ENCODE measurements at places on chromosomes 12 and 14. TPM values are rescaled to one million over a fixed set of nuclear protein-coding genes. Genes with fewer than 3 reads are reported as not detected.
A peak's percentile ranks its signal among the peaks of the same experiment; 100 is the strongest.

GRCh38 chr12:89311703-89312293, 40.5 kb downstream of the DUSP6 start:
- DNase-seq: no peak

GRCh38 chr14:90024910-90025309, 36.9 kb upstream of the KCNK13 start:
- DNase-seq: no peak

- no peak for DNase-seq
These were observed 30.5 kb downstream of the PUS7L start for GRCh38 chr12:43728117-43728516.

BDKRB2 gene
- not detected for polyA plus RNA-seq

DNA sequence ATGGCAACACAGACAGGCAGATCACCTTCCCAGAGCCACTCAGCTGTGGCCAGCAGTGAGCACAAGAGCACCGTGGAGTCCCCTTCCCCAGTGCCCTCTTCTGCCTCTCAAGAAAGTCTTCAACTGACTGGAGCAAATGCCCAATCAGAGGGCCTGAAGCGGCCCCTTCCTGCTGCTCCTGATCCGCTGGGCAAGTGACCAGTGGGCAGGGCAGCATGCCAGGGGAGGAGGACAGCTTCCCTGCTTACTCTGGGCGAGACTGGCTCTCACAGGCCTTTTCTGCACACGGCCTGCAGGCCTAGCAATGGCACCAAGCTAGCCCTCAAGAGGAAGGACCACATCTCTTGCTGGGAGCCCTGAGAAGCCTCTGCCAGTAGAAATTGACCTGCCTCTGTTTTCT, 890 bp downstream of the KRT71 start:
- DNase-seq: no peak

SLC6A13 gene
- polyA plus RNA-seq: not detected

- DNase-seq: no peak
These were observed 26.6 kb downstream of the ASCL4 start for GRCh38 chr12:107801150-107801549.

AMDHD1 gene
- not detected for polyA plus RNA-seq

DNA sequence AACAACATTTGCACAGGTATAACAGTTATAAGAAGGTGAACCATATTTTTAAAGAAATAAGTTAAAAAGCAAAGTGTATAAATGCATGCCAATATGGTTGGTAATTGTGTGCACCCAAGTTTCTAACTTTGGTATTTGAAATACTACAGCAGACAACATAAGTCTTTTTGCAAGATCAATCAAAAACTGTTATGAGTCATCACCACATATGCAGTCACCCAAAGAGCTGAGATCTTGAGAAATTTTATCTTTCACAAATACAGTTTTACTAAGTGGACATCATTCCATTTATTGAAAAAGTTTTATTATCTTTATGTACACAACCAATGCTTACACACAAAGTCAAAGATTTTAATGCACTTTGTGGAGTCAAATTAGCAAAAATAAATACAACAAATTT, 7.0 kb upstream of the ACSS3 start:
- no peak for DNase-seq

ADAM21 gene
- polyA plus RNA-seq: not detected

- DNase-seq: peak; percentile 43
These were observed 39.1 kb upstream of the PNMA1 start for GRCh38 chr14:73753124-73753886.

GRCh38 chr12:1122786-1123185, 131.8 kb downstream of the ERC1 start:
- peak; percentile 75 for DNase-seq

DNA sequence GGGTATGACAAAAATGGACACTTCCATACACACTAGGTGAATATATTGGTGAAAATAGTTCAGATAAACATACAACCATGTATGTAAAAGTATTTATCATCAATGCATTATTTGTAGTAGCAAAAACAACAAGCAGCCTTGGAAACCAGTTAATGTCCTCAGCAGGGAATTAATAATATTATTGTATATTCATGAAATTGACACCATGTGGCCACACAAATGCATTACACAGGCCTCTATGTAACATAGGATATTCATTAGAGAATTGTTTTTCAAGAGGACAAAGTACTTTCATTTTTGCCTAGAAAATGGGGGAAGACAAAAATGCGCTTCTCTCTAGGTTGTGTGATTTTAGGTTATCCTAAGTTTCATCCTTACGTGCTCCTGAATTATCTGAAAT, 24.3 kb downstream of the SPRING1 start:
- DNase-seq: no peak

- DNase-seq: peak; percentile 91
These were observed at the start of the genes LYSET and MOAP1 for GRCh38 chr14:93184391-93185348. Gene LYSET (plus strand): TSS chr14:93185317. CDS start chr14:93185406, 89 bp downstream. Gene MOAP1 (minus strand): TSS chr14:93184897. CDS start chr14:93184242, 655 bp downstream.

- DNase-seq: no peak
These were observed 132.5 kb downstream of the FOXN3 start for GRCh38 chr14:89284333-89285058.

DNA sequence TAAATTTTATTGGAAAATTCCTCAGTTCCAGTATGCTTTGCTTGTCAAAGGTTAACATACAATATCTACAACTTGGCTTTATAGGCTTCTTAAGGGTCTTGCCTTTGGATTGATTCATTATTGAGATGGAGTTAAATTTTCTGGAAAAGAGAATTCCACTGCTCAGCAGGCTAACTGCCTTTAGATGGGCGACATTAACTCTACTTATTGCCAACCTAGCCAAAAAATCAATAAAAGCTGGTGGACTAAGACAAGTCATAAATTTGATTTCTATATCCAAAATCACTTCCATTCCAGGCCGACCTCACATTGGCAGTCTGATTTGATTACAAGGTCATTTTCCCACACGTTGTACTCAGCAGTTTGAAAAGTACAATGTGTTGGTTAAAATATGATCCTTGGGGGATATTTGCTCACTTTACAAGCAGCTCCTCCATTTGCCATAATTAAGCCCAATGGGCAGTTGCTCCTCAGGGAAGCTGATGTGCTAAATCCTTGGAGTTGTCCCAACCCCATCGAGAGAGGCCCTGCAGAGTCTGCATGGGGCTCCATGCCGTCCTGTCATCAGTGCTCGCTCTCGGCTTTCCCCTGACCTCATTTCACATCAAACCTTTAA, 36.1 kb upstream of the CRY1 start:
- no peak for DNase-seq

SLC5A8 gene
- not detected for polyA plus RNA-seq

DNA sequence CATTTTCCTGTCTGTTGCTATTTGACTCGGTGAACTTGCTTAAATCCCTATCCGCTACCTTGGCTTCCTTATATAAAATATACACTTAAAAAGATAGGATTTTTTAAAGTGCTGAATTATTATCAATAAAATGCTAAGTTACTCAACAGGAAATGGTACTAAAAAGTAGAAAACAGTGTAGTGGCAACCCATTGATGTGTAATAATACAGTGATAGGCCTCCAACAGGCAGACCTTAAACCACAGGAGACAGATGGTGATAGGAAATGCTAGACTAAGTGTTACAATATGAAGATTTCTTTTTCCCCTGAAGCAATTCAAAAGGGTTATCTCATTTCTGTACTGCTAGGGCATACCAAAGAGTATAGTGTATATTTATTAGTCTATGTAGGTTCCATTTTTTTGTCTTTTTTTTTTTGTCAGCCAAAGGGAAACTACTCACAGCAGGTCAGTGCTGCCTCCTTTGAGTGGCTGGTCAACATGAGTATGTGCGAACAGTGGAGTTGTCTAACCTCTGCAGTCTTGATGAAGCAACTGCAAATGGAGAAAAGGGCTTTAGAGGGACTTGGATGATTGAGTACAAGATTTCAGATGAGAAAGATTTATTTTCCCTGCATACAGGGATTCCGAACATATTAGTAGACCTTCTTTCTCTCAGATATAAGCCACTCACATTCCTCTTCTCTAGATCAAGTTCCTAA, 183.8 kb downstream of the ACSS3 start:
- DNase-seq: no peak

DNA sequence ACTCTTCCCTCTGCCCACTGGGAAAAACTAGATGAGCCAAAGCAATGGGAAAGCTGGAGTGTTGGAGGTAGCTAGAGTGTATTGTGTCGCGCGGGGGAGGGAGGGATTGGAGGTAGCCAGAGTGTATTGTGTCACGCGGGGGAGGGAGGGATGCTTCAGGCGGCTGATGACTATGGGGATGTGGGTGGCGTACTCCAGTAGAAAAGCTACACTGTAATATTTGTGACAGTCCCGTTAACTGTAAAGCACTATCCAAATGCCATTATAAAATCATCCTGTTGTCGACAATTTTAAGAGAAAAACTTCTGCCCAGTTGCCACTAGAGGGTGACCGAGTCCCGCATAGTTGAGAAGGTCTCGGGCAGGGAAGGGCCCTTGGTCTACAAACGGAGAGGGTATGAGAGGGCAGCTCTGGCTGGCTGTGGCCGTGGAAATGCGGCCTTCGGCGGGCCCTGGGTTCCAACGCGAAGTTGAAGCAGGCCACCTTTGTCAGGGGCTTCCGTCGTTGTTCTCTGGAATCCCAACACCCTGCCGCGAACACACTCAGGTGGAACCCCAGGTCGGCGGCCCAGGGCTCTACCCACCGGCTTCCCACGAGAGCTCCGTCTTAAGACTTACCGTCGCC, 15.1 kb upstream of the PLEK2 start:
- peak; percentile 74 for DNase-seq

RAPGEF3 gene
- polyA plus RNA-seq: 0.14 TPM

DNA sequence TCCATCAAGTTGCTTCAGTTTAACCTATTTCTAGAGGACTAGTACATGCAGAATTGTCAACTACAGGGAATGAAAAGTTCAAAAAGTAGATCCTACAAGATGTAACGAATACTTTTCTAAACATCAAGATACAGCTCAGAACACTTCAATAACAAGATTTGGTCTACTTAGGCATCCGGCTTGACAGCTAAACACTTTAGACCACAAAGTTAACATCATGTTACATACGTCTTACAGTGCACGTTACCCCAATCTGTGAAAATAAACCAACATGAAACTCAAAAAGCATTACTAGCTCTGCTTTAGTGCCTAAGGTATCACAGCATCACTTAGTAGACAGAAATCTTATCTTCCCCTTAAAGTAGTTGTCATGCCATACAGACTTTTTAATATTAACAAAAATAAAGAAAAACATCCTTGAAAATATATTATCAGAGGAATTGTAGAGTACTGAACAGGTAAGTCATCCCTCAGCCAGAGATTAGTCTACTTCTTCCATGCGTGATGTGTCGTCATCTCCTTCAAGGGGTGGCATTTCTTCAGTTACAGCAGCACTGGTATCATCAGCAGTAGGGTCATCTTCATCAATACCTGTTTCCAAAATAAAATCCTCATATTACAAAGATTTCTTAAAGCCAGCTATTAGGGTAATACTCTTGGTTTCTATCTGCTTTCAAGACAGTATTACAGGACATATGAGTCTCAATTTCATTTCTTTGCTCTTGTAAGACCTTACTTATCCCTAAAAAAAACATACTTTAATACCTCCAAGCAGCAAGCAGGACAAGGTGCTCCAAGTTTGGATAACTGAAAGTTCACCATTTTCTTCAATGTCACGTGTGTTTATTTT, 5.4 kb downstream of the HSP90AA1 start:
- no peak for DNase-seq

GRCh38 chr14:82805892-82806825, 1272.5 kb upstream of the SEL1L start:
- DNase-seq: no peak

- no peak for DNase-seq
These were observed 282.8 kb downstream of the PAWR start for GRCh38 chr12:79407671-79408622.

- no peak for DNase-seq
These were observed 84.9 kb downstream of the CACNA1C start for GRCh38 chr12:2137711-2138110.

DNA sequence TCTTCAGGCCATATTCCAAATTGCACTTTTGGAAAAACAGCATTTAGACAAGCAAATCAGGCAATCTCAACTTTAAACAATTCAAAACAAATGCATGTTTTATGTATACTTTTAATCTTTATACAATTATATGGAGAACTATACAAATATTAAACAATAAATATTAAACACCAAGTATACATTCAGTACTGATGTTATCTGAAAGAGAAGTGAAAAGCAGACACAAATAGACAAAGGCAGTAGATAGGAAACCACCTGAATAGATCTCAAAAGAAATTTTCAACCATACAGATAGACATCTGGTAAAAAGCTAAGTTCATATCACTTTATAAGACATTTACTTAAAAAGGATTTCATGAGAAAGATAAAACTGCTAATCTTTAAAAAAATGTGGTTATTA, 65.2 kb downstream of the ZC3H14 start:
- no peak for DNase-seq

GRCh38 chr14:95345032-95345431, 25.3 kb upstream of the CLMN start:
- DNase-seq: no peak

DNA sequence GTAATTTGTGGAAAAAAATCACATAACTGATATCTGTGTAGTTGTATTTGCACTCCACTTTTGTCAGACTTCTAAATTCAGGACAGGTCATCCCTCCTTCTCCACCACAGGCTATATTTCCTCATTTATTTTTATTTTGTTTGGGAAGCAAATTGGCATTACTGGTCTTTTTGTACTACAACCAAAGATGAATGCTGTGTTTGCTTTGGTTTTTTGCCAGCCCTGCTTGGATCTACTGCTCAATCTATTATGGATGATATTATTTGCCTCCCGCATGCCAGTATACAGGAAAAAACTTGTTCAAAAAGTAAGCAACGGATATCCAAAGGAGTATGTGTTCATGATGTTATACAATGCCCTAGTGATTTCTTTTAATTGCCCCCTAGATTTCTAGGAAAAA, 948.8 kb downstream of the TRHDE start:
- DNase-seq: no peak

- DNase-seq: no peak
These were observed 7.6 kb upstream of the KERA start for GRCh38 chr12:91065396-91065795.

GRCh38 chr14:73236157-73236556, 1.1 kb upstream of the PAPLN start:
- no peak for DNase-seq

DNA sequence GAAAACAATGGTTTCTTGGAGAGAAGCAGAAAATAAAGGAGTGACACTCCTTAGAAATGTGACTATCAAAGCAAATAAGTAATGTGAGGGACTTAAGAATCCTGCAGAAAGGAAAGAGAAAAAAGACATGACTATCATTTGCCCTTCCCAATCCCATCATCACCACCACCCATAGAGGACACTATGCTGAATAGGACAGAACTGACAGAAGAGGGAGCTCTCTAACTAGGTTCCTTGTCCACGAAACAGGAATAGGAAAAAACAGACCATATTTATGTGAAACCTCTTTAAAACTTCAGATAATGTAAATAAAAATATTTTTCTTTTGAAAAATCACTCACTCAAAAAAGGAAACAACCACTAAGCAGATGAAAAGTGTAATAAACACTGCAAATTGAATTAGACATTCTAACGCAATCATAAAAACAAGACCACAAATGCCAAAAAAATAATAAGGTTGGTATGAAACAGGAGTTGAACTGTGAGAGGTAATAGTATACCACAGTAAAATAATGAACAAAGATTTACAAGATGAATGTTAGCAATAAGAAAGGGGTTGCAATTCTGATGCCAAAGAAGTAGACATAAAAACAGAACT, 24.1 kb downstream of the KLRD1 start:
- DNase-seq: peak; percentile 16

DNA sequence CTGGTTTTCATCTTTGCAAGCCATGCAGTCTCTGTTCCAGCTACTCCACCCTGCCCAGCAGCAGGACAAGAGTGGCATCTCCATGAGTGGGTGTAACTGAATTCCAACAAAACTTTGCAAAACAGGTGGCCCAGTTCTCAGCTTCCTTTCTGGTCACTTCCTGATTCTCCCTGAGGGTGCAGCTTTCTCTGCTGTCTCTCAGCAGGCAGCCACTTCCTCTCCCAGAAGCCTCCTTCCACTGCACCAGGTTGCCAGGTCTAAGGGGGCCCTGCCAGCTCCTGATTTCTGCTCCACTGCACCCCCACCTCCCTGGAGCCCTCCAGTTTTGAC, 341.0 kb upstream of the FKBP4 start:
- DNase-seq: no peak

Data from CD4-positive, alpha-beta memory T cell (primary cell).